Activated CD4-positive, alpha-beta memory T cell treated with anti-CD3 and anti-CD28 coated beads for 36 hours (primary cell): ENCODE measurements at places on chromosomes 3 and 15. TPM values are rescaled to one million over a fixed set of nuclear protein-coding genes. Genes with fewer than 3 reads are reported as not detected.

Gene TGFBR2
- 36.8 TPM for total RNA-seq

Gene TEX9
- total RNA-seq, result 1.6 TPM

Gene ACTC1
- total RNA-seq, result not detected

Gene OR5K2
- total RNA-seq, result not detected

Gene PTPN9
- total RNA-seq, result 19.2 TPM

Gene TLE3
- total RNA-seq, result 95.1 TPM

Gene GOLGA6L10
- total RNA-seq, result 1.3 TPM

Gene IL17RC
- total RNA-seq, result 0.46 TPM

Gene RTP4
- total RNA-seq, result 2.7 TPM

Gene MYO5C
- total RNA-seq, result 0.27 TPM

Gene MEX3B
- total RNA-seq, result 0.82 TPM

Gene PAQR5
- 0.10 TPM for total RNA-seq

Gene ZIC4
- total RNA-seq, result not detected

Gene ITIH3
- not detected for total RNA-seq
